Stimulated activated CD8-positive, alpha-beta memory T cell treated with anti-CD3 and anti-CD28 coated beads, Interleukin-15, amount 100 ng/mL, for 1 hour (primary cell): ENCODE measurements at places on chromosomes 5 and 9.
A peak's percentile ranks its signal among the peaks of the same experiment; 100 is the strongest.

GRCh38 chr5:50768634-50769033 lies 102.2 kb downstream of the PARP8 start:
- no peak for DNase-seq

- DNase-seq, result no peak
These were observed 33.2 kb downstream of the C9orf50 start for GRCh38 chr9:129587487-129588262.

GRCh38 chr9:36897478-36897877 lies 136.6 kb downstream of the PAX5 start:
- no peak for DNase-seq

DNA sequence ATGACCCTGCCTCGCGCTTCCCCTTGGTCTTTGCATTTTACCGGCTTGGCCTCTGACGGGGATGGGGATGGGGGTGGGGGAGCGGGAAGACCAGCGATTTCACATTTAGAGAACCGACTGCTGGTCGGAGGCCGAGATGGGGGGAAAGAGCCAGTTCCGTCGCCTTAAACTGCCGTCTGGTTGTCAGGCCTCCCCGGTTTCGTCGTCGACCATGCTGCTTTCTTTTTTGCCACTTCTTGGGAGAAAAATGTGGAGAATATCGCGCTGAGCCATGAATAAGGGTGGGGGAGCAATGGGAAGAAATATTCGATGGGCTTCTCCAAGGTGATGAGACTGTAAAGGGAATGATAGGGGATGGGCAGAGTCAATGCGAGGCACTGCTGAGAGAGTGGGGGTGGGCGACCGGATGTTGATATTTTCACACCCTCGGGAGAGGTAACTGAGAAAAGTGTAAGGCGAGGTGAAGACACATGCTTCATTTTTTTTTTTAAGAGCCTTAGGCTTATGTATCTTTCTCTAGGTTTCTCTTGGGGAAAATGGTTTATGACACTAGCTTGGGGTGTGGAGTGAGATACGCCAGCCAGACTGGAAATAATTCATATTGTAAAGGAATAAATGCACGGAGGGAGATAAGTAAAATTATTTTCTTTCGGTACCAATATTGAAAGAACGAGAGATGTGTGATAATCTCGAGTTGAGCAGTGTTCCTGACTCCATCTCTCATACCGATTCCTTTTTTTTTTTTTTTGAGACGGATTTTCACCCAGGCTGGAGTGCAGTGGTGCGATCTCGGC lies 1.1 kb downstream of the KIF2A start:
- peak; percentile 19 for DNase-seq

- DNase-seq, result no peak
These were observed 213.1 kb downstream of the RFK start for GRCh38 chr9:76181020-76181641.

GRCh38 chr9:109972026-109972882 lies 192.3 kb downstream of the PALM2AKAP2 start:
- DNase-seq, result no peak

GRCh38 chr9:117664419-117664818 lies 39.8 kb upstream of the TLR4 start:
- no peak for DNase-seq

- no peak for DNase-seq
These were observed 10.5 kb upstream of the SMIM32 start for GRCh38 chr5:136203303-136203922.

GRCh38 chr5:150879358-150879757 lies 25.4 kb downstream of the ZNF300 start:
- DNase-seq, result no peak

- no peak for DNase-seq
These were observed 357.8 kb downstream of the TMEM167A start for GRCh38 chr5:82719368-82719767.

- no peak for DNase-seq
These were observed 209.5 kb downstream of the MEF2C start for GRCh38 chr5:88673253-88674105.

- DNase-seq, result no peak
These were observed 1.1 kb downstream of the ELOVL7 start for GRCh38 chr5:60842871-60843385.

- DNase-seq, result no peak
These were observed 505.0 kb downstream of the SPOCK1 start for GRCh38 chr5:136994154-136994553.

DNA sequence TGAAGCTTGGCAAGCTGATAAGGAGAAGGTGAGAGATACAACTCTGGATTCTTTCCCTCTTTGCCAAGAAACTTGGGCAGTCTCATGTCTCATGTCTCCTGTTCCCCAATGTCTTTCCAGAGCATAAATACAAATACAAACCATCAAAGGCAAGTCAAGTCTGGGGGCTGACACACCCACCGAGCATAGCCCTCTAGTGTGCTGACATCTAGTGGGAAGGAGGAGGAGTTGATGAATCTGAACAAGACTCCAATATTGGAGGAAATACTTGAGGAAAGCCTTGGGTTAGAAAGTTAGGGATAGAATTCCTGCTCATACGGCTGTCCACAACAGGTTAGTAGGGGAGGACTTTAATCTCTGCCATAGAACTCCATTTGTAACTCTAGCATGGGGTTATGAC lies 8.6 kb downstream of the MLANA start:
- DNase-seq, result no peak

GRCh38 chr9:14052359-14052758 lies 261.6 kb downstream of the NFIB start:
- DNase-seq, result no peak

GRCh38 chr9:16801871-16802466 lies 68.5 kb downstream of the BNC2 start:
- no peak for DNase-seq

- DNase-seq, result no peak
These were observed 48.8 kb downstream of the HSD17B3 start for GRCh38 chr9:96253059-96253696.

DNA sequence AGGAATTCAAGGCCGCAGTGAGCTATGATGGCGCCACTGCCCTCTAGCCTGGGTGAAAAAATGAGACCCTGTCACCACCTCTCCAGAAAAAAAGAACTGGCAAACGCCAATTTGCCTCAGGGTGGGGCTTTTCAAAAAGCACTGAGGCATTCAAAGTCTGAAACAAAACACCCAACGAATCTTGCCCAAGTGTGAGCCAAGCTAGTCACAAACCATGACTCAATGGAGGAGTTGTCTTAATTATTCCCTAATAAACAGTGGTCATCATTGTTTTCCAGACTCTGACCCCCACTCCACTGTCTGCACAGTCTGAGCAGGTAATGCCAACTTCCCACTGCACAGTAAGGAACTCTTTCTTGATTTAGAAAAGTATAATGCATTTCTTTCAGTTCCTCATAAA lies 16.8 kb downstream of the FRMD3 start:
- no peak for DNase-seq
